ENCODE measurements at places on chromosomes 11 and 22.

- DNase-seq = no peak
Measured at GRCh38 chr22:47618180-47619010, 855.9 kb downstream of the TBC1D22A start.

GRCh38 chr11:36657610-36658267 is 59.7 kb upstream of the RAG2 start:
- DNase-seq = no peak

GRCh38 chr11:107203656-107204055 is 185.4 kb upstream of the GUCY1A2 start:
- DNase-seq = no peak

- DNase-seq = no peak
Measured at GRCh38 chr11:110297726-110298300, 1.4 kb upstream of the RDX start.

- no peak for DNase-seq
Measured at GRCh38 chr11:792873-793272, 3.0 kb upstream of the CEND1 start.

- DNase-seq = no peak
Measured at GRCh38 chr11:12868315-12869073, 140.6 kb upstream of the RASSF10 start.

- DNase-seq = no peak
Measured at GRCh38 chr11:126602349-126602940, 247.0 kb downstream of the ST3GAL4 start.

DNA sequence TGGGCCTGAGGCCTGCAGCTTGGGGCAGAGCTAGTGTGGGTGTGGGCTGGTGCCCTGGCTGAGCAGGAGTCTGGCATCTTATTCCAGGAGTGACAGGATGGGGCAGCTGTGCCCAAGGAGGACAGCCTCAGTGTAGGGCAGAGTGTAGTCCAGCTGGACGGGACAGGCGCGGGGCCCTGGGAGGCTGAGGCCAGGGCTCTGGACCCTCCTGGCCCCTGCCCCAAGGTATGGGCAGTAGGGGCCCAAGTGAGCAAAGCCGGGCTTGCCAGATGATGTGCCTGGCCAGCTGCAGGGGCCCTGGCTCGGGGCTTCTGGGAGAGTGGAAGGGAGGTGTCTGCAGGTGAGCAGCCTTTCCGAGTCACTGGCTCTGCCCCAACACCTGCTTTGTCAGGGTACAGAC is 1190.9 kb downstream of the BRD1 start:
- DNase-seq = no peak

DNA sequence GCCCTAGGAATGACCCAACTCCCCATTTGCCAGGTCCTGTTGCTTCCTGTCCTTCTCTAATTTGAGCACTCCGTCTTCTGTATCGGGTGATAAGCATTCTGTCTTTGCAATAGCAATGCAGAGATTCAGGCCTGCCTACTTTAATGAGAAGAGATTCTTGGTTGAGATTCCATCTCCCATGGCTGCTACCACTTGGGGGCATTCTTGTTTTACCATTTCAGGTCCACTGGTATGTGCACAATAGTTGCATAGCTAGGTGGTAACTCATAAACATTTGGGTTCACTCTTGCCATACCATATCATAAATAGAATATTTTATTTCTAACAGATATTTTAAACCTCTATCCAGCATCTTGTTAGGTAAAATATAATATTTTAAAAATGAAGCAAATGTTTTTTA is 34.4 kb upstream of the CALCB start:
- DNase-seq = no peak

- DNase-seq = no peak
Measured at GRCh38 chr11:66154109-66154508, 84.0 kb downstream of the PACS1 start.

DNA sequence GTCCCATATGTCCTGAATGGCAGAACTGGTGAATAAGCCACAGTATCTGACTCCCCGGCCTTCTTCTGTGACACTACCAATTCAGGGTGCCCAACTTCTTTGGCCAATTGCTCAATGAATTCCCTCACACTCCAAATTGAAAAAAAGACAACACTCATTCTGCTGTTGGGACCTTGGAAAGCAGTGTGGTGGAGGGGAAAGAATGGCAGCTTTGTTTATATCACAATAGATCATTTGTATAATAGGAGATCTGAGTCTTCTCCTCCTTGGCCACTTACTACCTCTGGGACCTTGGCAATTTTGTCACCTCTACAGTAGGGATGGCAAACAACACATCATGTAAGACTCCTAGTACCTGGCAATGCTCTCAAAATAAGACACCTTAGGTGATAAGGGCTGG is 64.6 kb downstream of the OPCML start:
- DNase-seq = no peak

GRCh38 chr11:126853732-126854131 is 146.8 kb downstream of the KIRREL3 start:
- DNase-seq = no peak

DNA sequence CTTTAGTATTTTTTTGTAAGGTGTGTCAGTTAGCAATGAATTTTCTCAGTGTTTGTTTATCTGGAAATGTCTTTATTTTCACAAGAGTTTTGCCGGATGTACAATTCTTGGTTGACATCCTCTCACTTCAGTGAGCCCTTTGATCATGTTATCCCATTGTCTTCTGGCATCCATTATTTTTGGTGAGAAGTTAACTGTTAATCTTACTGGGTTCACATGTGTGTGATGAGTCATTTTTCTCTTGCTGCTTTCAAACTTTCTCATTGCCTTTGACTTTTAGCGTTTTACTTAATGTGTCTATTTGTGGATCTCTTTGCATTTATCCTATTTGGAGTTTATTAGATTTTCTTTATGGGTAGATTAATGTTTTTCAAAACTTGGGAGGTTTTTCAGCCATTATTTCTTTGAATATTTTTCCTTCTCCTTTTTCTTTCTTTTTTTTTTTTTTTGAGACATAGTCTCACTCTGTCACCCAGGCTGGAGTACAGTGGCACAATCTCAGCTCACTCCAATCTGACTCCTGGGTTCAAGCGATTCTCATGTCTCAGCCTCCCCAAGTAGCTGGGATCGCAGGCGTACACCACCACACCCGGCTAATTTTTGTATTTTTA is 100.5 kb upstream of the RRM1 start:
- DNase-seq = no peak

GRCh38 chr11:70935006-70935768 is 317.2 kb downstream of the SHANK2 start:
- DNase-seq = no peak

GRCh38 chr11:87575088-87575487 is 537.4 kb downstream of the TMEM135 start:
- no peak for DNase-seq

DNA sequence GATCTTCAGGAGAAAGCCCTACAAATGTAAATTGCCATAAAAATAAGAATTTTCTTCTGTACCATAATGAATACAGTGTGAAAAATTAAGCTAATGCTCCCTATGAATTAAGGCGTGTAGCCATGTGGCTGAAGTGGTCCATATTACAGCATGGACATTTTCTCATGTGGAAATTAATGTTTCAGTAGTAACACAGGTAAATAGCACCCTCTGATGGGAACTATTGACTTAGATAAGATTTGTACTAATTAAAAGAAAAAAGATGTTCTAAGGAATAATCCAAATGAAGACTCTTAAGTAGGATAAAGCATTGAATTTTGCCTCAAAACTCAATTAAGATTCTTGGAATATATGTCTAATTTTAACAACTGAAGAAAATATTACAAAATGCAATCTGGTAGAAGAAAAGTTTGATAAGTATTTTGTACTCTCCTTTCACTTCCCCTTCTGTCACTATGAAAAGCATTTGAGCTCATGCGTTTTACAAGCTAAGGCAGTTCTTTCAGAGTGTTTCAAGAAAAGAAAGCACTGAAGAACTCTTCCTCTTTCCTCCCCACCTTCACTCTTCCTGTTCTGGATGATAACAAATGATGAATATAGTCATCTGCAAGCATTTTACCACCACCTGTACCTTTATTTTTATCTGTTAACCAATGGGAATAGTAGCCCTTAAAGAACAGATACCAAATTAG is 9.9 kb upstream of the OR8D2 start:
- DNase-seq = no peak

DNA sequence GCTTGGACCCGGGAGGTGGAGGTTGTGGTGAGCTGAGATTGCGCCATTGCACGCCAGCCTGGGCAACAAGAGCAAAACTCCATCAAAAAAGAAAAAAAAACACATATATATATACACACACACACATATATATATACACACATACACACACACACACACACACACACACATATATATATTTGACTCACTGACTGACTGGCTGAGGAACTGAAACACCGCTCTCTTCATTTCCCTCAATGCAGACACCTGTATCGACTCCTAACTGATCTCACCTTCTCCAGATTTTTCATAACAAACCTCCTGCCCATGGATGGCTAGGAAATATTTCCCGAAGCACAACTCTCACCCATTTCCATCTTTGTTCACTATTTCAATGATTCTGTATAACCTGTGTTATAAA is 140.7 kb upstream of the ANO3 start:
- DNase-seq = no peak

DNA sequence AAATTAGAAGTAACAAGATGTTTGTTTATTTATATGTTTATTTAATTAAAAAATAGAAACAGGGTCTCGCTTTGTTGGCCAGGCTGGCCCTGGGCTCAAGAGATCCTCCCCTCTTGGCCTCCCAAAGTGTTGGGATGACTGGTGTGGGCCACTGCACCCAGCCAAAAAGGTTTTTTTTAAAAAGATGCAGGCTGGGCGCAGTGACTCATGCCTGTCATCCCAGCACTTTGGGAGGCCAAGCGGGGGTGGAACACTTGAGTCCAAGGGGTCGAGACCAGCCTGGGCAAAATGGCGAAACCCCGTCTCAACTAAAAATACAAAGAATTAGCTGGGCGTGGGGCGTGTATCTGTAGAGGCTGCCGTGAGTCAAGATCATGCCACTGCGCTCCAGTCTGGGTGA is 13.4 kb downstream of the DRD4 start:
- DNase-seq = no peak

DNA sequence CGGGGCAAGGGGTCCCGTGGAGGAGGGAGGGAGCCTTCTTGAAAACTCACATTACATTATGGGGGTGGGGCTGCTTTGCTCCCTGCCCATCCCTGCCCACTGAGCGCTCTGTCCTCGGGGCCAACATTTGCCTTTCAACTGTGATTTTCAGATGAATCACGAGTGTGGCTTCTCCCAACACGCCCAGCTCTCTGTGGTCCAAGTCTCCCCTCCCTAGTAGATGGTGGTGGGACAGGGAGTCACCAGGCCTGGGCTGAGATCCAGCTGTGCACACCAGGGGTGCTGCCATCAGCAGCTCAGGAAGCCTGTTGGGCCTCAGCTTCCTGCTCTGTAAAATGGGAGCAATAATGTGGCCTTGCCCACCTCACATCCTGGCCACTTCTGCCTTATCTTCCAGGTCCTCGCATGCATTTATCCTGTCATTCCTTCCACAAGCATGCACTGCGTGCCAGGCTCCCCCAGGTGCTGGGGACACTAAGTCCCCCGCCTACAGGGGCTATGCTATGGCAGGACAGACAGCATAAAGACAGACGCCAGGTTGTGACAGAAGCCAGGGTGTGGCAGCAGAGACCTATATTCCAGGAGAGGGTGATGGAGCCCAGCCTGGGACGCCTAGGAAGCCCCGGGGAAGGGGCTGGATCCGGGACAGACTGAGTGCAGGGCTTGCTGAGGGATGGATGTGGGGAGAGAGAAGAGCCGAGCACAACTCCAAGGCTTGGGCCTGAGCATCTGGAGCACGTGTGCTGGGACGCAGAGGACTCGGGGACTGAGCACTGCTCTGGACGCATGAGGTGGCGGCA is 30.5 kb downstream of the NFAM1 start:
- DNase-seq = no peak

GRCh38 chr22:44583061-44583760 is 85.2 kb upstream of the RTL6 start:
- no peak for DNase-seq

GRCh38 chr11:26285608-26286007 is 46.3 kb upstream of the ANO3 start:
- DNase-seq = no peak

DNA sequence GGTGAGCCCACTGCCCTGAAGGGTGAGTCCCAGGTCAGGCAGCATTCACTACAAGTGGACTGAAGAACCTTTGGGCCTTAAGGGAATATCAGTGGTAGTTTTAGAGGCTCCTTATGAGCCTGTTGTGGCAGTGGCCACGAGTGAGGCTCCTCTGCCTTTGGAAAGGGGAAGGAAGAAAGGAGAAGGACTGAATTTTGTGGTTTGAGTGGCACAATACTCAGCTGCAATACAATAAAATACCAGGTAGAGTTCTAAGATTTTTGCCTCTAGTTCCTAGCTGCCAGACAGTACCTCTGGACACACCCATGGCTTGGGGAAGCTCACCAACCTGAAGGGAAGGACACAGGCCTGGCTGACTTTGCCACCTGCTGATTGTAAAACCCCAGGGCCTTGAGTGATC is 260.9 kb downstream of the DYNC2H1 start:
- DNase-seq = no peak

- no peak for DNase-seq
Measured at GRCh38 chr11:111797145-111797581, 31.0 kb upstream of the PPP2R1B start.

DNA sequence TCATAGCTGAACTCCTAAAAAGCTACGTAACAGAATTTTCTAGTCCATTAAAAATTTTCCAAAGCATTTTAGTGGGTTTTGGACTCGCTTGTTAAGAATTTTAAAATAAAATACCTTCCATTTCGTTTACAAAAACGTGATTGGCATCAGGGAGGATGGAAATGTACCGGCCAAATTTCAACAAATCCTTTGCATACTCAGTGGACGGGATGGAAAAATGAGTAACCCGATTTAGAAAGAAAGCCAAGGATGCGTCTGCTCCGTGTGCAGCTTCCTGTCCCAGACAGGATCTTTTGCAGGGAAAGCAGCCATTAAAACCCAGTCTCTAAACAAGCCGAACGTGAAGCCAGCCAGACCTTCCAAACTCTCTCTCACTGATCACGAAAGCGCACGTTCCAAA is 15.6 kb downstream of the TMEM184B start:
- DNase-seq = no peak

DNA sequence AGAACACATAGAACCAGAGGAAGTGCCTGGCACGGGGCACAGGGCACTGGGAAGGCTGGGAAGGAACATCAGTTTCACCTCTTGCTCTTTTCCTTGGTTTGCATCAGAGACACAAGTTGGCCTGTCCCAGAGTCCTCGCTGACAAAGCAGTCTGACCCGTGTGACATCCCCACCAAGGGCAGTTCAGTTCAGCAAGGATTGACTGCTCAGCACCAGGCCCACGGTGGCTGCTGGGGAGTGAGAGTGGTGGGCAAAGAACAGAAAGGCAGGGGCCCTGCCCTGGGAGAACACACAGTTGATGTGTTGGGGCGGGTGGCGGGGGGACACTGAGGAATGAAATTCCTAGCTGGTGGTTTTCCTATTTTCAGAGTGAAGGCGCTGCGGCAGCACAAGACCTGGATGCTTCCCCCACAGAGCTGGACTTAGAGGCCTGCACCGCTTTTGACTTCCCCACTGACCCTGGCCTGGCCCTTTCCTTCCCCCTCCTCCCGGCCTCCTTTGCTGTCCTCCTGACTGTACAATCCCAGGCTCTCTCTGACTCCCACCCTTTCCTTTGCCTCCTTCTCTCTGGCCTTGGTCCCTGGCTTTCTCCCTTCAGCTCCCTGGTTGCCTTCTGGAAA is 2.2 kb upstream of the TMPRSS13 start:
- DNase-seq = no peak

Data from stimulated activated CD4-positive, alpha-beta T cell treated with anti-CD3 and anti-CD28 coated beads, TNF-alpha, amount 100 ng/mL, for 1 hour (primary cell).